ENCODE measurements at places on chromosomes 2 and 18.

DNA sequence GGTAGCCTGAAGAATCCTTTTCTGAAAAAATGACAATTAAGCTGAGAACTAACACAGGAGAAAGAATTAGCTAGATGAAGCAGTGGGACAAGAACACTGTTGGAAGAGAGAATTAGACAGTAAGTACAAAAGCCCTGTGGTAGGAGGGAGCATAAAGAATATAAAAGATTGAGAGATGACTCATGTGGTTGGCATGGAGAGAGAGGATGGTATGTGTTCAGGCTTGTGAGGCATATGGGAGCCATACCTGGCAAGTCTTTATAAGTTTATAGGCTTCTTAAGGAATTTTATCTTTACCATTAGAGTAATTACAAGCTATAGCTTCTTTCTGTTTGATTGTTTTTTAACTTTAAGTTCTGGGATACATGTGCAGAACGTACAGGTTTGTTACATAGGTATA, 325.0 kb downstream of the ARL6IP6 start:
- DNase-seq, result no peak

- DNase-seq, result no peak
Measured at GRCh38 chr2:186980787-186981550, 132.0 kb upstream of the ZSWIM2 start.

DNA sequence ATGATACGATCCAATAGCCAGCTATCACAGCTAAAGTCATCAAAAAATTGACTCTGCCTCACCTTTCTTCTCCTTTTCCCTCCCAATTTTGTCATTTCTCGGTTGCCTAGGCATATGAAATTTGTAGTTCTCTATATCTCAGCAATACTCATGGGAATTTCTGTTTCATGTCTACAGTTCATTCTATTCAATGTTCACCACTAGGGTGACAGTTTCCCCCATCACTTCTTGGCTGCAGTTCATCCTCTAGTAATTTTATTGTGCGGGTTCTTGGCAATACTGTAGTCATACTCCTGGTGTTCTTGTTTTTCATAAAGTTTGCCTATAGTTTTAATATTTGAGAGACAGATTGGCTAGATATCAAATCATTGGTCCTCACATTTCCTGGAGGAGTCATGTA, 872.2 kb upstream of the ID2 start:
- no peak for DNase-seq

DNA sequence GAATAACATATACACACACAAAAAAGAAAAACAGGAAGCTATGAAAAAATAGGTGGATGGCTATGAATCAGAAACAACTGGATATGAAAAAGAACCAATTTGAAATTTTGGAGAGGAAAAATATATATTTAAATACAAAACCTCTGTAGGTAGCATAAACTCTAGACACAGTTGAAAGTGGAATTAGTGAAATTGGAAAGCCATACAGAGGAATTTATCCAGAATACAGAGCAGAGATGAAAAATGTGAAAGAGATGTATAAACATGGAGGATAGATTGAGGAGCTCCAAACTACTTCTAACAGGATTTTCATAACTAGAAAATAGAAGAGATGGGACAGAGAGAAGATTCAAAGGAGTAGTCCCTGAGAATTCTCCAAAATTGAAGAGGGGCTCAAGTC, 168.8 kb downstream of the SEPTIN10 start:
- no peak for DNase-seq

DNA sequence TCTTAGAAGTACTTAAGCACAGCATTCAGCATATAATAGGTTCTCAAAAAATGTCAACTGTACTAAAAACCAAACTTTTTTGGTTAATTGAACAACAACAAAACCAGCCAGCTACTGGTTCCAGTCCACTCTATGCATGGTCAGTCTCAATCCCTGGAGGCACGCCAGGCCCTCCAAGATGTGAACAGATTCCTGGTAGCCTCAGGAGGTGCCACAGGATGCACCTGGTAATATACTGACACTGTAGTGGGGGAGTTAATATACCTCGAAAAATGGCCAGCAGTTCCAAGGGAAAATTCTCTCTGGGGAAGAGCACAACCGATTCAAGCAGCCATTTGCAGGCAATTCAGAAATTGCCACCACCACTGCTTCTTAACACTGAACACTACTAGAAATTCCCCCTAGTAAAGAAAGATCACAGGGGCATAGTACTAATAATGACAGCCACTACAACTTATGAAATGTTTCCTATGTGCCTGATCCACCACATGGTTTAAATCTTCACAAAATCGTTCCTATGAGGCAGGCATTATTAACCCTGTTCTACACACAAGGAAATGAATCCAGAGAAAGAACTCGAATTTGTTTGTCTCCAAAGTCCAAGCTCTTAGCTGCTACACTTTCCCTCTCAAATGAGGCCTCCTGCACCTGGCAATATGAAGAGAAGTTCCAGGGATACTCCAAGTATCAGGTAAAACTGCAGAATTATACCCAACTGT, 3.4 kb downstream of the MGAT4A start:
- DNase-seq, result no peak

DNA sequence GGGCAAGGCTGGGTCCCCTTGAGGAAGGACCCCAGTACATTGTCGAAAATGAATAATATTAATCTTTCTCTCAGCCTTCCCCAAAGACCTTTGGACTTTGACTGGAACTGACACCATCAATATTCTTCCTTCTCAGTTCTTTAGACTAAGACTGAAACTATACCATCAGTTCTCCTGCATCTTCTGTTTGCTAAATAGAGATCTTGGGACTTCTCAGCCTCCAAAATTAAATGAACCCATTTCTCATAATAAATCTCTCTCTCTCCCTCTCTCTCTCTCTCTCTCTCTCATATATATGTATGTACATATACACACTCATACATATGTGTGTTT, 39.7 kb upstream of the VRK2 start:
- DNase-seq, result no peak
